Kidney epithelial cell (primary cell): ENCODE measurements at places on chromosomes 5 and 9.

- DNase-seq = no peak
Measured at GRCh38 chr9:5448016-5448415, 2.3 kb upstream of the CD274 start.

GRCh38 chr5:173205916-173206315, 29.1 kb downstream of the NKX2-5 start:
- no peak for DNase-seq

GRCh38 chr5:94361832-94362796, 256.3 kb downstream of the KIAA0825 start:
- no peak for DNase-seq

GRCh38 chr5:64147849-64148441, 17.7 kb upstream of the RNF180 start:
- no peak for DNase-seq

- DNase-seq = no peak
Measured at GRCh38 chr5:130166839-130167490, 262.7 kb downstream of the CHSY3 start.

- DNase-seq = no peak
Measured at GRCh38 chr5:74431290-74431669, 209.2 kb downstream of the ENC1 start.

- DNase-seq = no peak
Measured at GRCh38 chr5:146475190-146475780, 28.2 kb downstream of the TCERG1 start.

- DNase-seq = no peak
Measured at GRCh38 chr5:67333171-67333570, 136.6 kb upstream of the CD180 start.

DNA sequence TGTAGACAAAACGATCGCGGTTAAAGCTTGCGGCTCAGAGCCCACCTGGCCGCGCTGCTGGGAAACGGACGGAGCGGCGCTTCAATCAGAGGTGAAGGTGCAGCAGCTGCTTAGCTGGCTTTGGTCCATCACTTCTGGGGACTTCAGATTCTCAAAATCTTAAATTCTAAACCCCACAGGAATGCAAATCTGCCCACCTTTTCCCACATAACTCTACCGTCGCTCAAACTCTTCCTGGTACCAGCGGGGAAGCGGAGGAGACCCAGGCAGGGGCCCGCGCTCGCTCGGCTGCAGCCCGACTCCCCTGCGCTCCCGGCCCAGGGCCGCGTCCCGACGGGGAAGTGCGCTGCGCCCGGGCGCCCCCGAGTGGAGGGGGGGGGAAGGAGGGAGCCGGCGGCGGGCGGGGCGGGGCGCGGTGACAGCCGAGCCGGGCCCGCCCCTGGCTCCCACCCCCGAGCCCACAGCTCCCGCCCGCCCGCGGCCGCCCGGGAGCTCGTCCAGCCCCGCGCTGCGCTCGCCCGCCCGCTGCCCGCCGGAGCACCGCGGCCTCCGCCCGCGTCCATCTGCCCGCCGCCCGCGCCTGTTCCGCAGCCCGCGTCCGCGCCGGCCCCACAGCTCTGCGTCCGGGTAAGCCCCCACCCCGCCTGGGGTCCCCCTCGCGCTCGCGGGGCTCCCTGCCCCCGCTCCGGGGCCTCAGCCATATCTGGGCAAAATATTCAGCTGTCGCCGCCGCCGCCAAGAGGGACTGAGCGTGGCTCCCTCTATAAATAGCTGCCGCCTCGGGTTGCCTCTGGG, at the start of gene TMOD1:
TMOD1 (plus strand) TSS at position 490 of the 795 bp plus-strand sequence. CDS start 22,523 bp downstream, outside the sequence.
- DNase-seq = no peak

DNA sequence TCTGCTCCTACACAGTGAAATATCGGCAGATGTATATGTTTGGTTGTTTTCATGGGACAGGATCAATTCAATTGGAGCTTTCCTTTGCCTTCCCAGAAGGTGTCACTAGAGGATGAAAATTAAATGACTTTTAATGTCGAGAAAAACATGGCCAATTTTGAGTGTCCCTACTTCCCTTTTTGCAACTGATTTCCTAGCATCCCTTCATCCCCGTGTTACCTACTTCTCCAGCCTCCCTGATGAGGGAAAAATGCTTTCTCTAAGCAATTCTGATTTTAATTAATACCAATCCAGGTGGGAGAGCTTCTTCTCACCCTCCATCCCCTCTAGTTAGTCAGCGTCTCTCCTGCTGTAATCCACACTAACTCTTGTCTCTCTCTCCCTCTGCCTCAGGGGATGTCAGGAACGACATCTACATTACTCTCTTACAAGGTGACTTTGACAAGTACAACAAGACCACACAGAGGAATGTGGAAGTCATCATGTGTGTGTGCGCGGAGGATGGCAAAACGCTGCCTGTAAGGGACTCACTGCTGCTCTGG, 64.9 kb downstream of the DOCK2 start:
- no peak for DNase-seq
